G401 (cell line): ENCODE measurements at places on chromosomes 16 and 17.

GRCh38 chr17:4711661-4712181 lies 1.3 kb downstream of the ARRB2 start:
- DNase-seq, result peak; percentile 65

DNA sequence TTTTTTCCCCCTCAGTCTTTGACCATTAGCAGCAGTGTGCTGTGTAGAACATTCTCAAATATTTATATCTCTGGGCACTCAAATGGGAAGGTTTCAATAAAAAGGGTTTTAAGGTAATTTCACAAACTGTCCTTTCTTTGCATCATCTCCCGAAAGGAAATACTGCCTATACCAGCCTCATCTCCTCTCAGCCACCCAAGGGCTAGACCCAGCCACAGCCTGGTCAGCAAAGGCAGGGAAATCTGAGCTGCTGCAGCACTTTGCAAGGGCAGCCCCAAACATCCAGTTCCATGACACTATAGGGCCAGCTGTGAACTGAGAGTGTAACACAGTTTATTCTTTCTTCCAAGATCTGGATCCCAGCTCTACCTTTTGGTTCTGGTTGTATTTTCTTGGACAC lies 28.9 kb downstream of the TMEM11 start:
- no peak for DNase-seq

DNA sequence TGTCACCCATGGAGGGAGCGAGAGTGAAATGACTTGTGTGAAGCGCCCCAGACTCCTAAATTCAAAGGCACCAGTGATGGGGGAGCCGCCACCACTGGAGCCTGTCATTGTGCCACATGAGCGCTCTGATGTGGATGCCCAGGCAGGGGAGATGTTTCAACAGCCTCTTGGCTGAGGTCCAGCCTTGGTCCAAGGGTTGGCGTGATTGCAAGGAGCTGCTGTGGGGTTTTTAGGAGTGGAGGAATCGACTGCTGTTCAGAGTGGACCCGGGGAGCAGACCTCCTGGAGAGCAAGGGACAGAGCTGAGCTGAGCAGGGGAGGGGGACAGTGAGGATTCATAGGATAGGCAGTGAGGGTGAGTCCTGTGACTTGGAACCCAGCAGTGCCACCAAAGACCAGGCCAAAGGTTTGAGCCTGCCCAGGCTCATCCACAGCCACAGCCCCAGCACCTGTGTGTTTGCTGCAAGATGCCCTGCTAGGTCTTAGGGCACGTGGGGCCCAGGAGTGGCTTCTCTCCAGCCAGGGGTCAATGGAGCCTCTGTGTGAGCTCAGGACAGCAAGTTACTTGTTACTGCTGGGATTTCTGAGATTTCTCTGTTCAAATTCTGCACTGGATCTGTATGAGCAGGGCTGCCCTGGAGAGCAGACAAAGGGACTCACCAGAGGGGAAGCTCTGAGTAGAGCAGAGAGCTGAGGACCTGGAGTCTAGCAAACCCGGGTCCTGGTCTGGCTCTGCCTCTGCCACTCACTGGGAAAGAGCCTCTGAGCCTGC lies 20.3 kb downstream of the RHBDL3 start:
- DNase-seq, result no peak

DNA sequence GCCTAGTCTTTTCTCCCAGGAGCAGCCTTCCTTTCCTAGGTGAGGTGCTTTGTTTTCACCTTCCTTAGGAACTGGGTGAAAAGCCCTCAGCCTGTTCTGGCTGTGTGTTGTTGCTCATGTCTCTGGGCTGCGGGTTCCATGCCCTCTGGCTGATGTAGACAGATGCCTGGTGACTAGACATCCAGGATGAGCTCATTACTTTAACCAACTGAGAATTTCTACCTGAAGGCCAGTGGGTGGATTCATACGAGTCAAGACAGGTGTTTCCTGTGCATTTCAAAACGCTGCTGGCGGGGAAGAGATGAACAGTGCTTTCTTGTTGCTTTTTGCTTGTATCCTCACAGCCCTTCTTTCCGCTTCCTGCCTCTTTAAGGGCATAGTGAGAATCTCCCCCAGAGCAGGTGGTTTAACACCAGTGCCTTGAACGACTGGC lies 22.3 kb downstream of the SAP30BP start:
- no peak for DNase-seq
